ENCODE measurements at places on chromosomes 7 and 10.

DNA sequence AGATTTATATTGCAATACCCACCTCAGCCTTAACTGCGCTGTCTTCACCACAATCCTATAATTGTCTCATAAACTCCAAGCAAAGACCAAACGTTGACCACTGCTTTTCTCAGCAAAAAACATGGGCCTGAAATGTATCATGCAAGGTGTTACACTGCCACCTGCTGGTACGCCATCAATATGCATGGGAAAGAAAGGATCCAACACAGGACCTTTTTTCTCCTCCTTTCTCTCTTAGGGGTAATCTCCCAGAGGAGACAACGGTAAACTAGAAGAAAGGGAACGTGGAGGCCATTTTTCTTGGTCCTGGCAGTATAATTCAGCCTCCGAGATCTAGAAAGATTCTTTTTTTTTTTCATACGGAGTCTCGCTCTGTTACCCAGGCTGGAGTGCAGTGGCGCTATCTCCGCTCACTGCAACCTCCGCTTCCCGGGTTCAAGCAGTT is 79.1 kb upstream of the MPP7 start:
- peak; percentile 67 for DNase-seq

DNA sequence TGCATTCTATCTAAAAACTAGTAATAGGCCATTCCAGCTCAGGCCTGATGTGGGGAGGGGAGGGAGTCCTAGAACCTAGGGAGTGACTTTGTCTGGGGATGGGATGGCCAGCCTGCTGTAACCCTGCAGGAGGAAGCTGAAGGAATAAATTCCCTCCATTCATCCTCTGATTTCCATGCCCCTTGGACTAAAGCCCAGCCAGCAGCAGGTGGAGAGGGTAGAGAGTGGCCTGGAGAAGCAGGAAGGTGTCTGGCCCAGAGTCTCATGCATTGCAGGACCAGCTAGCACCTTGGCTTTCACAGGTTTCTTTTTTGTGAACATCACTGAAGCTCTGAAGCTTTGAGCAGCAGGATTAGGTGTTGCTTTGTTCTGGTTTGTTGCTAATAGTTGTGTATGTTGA is 32.8 kb upstream of the CDH23 start:
- no peak for DNase-seq

GRCh38 chr7:21944616-21945453 is 864 bp downstream of the CDCA7L start:
- DNase-seq = peak; percentile 49

- no peak for DNase-seq
Measured at GRCh38 chr7:148911626-148912025, 27.5 kb upstream of the EZH2 start.

DNA sequence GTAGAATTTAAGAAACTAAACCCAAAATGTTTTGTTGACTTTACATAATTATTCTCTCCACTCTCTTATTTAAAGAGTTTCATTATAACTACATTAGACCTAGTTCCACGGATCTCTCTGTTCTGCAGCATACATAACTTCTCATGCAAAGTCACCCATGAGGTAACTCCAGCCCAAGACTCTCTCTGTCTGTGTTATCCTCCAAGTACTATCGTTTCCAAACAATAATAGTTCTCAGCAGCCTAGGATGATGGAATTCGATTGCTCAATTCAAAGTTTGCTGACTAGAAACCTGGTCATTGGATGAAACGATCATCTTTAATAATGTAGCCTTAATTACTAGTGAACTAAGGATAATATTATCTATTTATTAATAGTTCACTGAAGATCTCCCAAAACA is 203.1 kb upstream of the PTN start:
- DNase-seq = no peak

GRCh38 chr7:103343758-103344452 is 662 bp downstream of the DNAJC2 start:
- no peak for DNase-seq

GRCh38 chr10:73501651-73502050 is 5.8 kb upstream of the PPP3CB start:
- no peak for DNase-seq

DNA sequence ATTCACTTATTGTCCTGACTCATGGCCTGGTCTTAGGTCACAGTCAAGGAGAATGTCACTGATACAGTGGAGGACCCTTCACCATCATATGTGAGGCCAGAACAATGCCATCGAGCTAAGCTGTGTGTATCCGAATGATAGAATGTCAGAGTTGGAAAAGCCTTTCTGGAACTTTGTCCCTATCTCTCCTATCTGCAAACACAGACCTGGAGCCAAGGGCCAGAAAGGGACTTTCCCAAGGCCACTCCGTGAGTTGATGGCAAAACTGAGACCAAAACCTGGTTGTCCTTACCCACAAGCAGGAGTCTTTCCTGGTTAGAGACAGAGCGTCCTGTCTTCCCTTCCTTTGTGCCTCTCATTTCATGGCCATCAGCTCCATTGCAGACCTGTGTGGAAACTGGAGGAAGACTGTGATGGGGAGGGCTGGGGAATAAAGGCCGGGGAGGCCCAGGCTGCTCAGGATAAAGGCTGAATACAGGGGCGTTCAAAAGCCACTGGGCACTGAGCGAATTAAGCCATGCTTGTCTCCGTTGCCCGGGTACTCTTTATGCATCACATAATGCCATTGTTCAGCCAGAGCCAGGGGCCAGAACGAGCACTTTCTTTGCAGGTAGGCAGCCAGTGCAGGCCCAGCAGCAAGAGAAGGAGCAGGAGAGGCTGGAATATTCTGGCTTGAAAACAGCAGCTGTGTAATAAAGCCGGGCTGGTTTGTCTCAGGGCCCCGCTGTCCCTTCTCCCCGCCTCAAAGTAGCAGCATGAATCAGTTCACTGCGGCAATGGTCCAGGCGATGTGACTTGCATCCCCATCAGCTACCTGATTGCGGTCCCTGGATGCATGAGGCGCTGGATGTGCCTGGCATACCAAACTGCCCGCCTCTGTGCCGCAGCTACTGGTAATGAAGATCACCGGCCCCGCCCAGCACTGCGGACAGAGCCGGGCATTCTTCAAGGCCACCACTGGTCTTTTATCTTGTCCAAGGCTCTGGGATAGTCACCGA is 143.0 kb downstream of the RPS24 start:
- DNase-seq = peak; percentile 25

DNA sequence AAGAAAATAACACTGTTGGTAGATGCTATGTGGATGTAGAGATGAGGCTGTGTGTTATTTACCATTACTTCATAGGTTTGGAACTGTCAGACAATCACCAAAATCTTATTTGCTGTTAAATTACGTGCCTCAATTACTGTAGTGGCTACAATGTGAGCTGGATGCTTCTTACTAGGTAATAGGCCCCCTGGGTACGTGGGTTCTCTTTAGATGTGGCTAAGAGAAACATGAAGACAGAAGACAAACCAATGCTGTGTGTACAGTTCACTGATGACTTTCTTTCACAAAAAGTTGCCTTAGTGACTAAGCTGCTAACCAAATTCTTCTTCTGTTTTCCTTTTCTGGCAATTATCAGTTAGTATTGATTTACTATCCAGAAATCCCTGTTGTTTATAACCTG is 144.6 kb downstream of the SEMA3E start:
- no peak for DNase-seq

- DNase-seq = no peak
Measured at GRCh38 chr10:79610601-79611191, at the start of gene SFTPA1. Gene SFTPA1, plus strand, starts transcription at chr10:79610939. Its CDS starts 887 bp downstream, at chr10:79611826.

Data from HuH-7 (cell line).